Fibroblast of mammary gland (primary cell): ENCODE measurements at places on chromosomes 2 and 18.

GRCh38 chr2:74676331-74676730 is 22.3 kb downstream of the SEMA4F start:
- no peak for DNase-seq

DNA sequence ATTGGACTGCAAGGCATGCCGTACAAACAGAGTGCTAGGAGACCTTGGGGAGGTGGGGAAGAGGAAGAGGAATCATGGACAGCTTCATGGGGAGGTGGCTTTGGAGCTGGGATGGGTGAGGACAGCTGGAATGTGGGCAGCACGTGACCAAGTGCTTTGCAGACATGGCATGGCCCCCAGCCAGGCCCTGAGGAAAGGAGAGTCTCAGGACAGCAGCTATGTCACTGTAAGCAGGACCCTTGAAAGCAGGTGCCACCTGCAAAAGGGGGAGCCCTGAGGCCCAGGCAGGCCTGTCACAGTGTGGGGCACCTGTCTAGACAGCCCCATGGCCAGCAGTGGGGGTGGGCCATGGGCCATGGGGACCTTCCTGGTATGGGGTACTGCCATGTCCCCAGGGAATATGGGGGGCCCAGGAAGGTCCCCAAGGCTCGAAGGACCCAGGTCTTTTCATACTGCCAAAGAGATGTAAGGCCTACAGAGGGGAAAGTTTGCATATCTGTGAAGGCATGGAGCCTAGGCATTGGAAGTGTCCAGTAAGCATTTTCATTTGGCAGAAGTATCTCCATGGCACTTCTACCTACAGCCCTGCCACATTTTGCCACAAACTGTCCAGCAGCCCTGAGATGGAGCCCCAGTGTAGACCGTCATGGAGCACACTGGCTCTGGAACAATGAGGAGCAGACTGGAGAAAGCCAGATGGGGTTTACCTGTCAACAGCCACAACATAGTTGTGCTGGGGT is 9.9 kb downstream of the PAX8 start:
- no peak for DNase-seq

- no peak for DNase-seq
Observed at GRCh38 chr2:234689911-234690379, 193.1 kb upstream of the ARL4C start.

GRCh38 chr18:39571511-39571910 is 2005.9 kb upstream of the CELF4 start:
- peak; percentile 33 for DNase-seq

- DNase-seq = no peak
Observed at GRCh38 chr2:164447660-164448059, 173.6 kb downstream of the GRB14 start.

DNA sequence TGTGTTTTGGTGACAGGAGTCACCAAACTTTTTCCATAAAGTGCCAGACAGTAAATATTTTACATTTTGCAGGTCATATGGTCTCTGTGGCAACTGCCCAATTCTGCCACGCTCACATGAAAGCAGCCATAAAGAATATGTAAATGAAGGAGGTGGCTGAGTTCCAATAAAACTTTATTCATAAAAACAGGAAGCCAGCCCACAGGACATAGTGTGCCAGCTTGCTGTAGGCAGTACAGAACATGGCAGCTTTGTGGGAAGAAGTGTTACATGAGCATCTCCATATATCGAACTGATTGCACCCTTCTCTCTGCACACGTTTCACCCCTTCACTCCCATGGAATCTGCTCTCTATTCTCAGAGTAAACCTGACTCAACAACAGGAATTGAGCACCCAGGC is 10.2 kb downstream of the ASB18 start:
- no peak for DNase-seq

GRCh38 chr2:121004359-121004758 is 268.7 kb downstream of the GLI2 start:
- no peak for DNase-seq

DNA sequence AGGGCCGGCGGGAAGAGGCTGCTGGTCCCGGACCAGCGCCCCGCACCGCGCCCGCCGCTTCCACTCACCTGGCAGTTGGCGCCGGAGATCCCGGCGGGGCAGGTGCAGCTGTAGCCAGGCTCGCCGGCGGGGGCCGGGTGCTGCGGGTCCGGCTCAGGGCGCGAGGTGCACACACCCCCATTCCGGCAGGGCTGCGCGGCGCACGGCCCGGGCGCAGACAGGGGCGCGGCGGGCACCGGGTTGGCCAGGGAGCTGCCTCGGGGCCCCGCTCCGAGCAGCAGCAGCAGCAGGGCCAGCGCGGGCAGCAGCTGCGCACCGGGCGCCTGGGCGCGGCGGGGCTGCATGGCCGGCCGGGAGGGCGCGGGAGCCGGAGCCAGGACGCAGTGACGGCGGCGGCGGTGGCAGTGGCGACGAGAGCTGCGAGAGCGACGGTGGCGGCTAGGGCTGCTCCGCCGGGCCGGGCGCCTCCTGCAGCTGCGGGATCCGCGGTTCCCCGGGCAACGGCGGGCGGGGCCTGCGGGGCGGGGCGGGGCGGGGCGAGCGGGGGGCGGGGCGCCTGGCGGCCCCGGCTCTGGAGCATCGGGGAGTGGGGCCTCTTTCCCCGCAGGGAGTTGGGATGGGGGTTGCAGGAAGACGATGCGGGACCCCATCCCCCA is at the start of gene DNER:
Gene DNER (minus strand): TSS at position 476 of the 656 bp plus-strand sequence. CDS start 132 bp downstream, at position 344.
- DNase-seq = no peak

DNA sequence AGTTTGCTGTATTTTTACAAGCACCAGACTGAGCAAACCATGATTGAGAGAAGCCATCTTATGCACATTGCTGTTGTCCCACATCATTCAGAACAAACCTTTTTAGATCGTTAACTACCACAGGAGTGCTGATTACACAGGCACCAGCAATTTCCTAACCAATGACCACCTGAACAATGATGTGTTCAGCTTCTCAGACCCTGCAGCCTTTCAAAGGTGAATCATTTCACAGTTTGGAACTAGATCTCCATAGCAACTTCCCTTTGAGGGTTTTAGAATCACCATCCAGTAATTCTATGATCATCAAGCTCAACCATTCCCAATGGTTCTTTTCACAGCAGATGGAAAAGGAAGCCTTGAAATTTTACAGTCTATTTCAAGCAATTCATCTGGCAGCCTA is 71.4 kb downstream of the OLA1 start:
- peak; percentile 51 for DNase-seq

GRCh38 chr2:48767330-48767729 is 11.8 kb upstream of the LHCGR start:
- no peak for DNase-seq

- peak; percentile 90 for DNase-seq
Observed at GRCh38 chr2:67259556-67260342, 137.4 kb upstream of the ETAA1 start.

GRCh38 chr2:189258616-189259365 is 79.2 kb upstream of the COL5A2 start:
- DNase-seq = no peak

DNA sequence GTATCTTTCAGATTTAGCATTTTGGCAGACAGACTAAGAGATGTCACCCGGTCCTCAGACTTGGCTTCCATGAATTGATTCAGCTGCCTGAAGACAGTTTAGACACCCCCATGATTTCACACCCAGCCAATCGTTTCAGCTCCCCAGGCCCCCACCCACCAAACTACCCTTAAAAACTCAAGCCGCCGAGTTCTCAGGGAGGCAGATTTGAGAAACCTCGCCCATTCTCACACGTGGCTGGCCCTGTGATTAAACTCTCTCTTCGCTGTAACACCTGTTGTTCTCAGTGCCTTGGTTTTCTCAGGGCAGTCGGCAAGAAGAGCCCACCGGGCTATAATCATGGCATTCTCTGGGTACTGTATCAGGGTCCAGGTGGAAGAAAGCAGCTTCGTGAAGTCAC is 35.2 kb downstream of the UXS1 start:
- DNase-seq = no peak

DNA sequence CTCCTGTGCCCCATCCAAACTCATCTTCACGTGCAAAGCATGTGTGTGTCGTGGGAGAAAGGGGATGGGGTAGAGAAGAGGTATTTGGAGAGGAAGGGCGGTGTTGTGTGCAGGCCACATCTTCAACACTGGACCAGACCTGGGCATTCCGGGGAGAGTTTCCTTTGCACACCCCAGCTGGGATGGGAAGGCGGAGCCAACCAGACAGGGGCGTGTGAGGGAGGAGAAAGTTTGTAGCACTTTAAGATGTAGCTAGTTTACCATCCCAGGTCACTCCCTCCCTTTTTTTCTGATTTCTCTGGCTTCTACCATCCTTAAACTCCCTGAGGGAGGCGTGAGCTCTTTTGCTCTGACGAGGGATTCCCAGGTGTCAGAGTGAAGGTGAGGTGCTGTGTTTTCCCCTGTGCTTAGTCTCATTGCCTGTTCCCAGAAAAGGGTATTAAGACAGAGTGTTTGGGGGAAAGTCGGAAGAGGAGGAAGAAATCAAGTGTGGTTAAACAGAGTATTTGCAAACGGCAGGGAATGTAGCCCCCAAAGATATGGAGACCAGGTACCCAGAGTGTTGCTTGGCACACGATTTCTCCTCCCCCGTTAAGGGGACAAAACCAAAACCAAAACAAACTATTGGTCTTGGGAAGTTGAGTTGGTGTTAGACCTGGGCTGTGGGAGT is 1.6 kb downstream of the SETBP1 start:
- no peak for DNase-seq

- peak; percentile 73 for DNase-seq
Observed at GRCh38 chr18:48410095-48410920, 1.1 kb upstream of the ZBTB7C start.

- DNase-seq = peak; percentile 88
Observed at GRCh38 chr2:118061135-118061955, 26.9 kb upstream of the INSIG2 start.

GRCh38 chr2:168037778-168038177 is 209.6 kb downstream of the STK39 start:
- peak; percentile 26 for DNase-seq

DNA sequence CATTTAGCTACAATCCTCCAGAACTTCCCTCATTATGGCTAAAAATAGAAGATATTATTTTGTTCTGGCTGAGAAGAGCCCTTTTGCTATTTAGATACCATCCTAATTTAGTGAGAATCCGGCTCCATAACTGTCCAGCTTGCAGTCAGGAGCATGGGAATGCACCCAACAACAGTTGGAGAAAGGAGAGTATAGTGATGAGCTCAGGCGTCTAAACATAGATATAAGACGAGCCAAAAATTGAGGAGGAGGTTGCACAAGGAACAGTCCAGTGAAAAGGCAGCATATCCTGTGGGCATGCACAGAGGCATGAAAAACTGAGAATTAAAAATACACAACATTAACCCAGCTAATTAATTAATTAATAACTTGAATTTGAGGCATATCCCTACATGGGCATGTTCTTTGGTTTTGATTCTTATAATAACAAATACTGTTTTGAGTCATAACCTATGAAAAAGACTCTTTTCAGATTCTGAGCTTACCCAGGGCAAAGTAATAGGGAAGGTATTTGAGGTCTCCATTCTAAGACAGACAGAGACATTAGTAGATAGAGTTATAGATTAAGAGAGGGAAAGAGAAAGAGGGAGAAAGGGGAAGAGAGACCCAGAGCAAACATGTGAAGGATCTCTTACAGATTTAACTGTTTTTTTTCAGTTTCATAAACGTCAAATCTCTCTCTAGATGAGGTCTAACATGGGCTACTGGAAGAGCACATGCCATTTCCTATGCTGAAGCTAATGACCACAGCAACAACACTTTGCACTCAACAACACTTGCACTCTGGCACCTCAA is 311.2 kb downstream of the OSR1 start:
- peak; percentile 58 for DNase-seq
